Amniotic stem cell (primary cell): ENCODE measurements at places on chromosomes 12 and 14.

DNA sequence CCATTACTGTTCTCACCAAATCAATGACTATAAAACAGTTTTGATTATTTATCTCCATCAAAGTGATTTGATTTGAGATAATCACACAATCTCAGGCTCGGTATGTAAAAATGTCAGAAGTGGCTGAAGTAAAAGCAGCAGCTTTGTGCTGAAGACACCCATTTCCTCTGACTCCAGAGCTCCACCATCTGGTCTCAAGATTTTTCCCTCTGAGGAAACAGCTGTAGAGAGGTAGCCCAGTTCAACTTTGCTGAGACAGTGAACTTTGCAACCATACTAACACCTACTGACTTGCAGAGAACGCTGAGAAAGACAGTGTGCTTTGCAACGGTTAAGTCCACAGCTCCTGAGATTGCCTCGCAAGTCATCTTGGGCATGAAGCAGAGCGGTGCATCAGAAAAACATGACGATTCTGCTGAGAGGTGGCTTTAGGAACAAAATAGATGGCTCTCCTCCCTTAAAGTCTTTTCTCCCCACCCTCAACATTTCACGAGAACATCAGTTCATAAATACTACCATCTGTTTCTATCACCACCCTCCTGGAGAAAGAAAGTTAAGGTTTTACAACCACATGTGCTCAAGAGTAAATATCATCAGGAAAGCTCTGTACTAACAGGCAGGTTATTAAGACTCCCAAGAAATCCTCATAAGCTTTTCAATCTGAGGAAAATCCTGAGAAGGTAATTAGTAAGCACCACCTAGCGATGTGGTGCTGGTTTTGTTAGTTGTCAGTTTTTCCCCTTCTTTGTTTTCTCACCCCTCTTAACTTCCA is 34.8 kb downstream of the HIGD1C start:
- DNase-seq = no peak

- DNase-seq = no peak
Observed at GRCh38 chr14:77000340-77001270, 27.9 kb downstream of the IRF2BPL start.

DNA sequence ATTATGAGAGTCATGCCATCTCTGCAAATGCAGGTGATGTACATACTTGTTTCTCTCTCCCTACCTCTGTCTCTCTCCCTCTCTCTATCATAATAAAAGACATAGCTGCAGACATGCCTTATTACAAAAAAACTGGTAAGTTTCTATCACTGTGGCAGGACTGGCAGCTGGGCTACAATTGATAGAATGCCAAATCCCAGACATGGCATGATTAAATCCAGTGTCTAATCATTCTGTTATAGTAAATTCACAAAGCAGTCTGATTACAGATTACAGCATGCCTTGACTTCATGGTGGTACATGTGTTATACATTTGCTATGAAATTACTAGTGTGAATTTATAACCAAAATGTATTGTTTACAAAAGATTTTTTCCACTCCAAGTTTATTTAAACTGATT is 854.7 kb downstream of the TMTC2 start:
- DNase-seq = no peak

DNA sequence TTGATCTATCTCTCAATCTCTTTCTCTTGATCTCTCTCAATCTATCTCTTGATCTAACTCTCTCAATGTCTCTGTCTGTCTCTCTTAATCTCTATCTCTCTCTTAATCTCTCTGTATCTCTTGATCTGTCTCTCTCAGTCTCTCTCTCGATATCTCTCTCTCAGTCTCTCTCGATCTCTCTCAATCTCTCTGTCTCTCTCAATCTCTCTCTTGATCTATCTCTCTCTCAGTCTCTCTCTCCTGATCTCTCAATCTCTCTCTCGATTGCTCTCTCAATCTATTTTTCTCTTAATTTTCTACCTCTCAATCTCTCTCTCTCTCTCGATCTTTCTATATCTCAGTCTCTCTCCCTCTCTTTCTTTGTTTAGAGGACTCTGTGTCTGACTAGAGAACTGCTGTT is 126.7 kb downstream of the BCL11B start:
- DNase-seq = no peak

DNA sequence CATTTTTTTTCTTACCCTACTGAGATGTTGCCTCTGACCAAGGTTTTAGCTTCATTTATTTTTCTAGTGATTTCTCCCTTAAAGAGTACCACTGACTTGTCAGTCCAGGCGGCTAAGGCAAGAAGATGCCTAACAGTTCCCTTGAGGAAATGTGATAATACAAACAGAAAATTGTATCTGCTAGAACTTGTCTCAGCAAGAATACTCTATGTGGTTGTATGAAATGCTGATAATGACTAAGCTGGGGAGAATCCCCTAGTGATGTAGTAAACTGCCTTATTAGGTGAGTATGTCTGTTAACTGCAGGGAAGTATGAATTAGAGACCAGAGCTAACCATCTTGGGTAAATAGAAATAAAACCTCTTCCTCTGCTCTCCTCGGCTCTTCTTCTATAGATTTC is 6.7 kb downstream of the C12orf54 start:
- no peak for DNase-seq

- DNase-seq = no peak
Observed at GRCh38 chr14:87045246-87045645, 947.7 kb downstream of the GALC start.

- no peak for DNase-seq
Observed at GRCh38 chr12:26648066-26648465, 184.9 kb downstream of the ITPR2 start.

- DNase-seq = no peak
Observed at GRCh38 chr12:81296556-81297305, 218.9 kb downstream of the ACSS3 start.

DNA sequence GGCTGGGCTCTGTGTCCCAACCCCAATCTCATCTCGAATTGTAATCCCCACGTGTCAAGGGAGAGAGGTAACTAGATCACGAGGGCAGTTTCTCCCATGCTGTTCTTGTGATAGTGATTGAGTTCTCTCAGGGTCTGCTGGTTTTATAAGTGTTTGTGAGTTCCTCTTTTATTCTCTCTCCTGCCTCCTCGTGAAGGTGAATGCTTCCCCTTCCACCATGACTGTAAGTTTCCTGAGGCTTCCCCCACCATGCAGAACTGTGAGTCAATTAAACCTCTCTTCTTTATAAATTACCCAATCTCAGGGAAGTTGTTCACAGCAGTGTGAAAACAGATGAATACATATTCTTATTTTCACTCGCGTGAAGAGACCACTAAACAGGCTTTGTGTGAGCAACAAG is 148.2 kb downstream of the TMEM30B start:
- DNase-seq = no peak

DNA sequence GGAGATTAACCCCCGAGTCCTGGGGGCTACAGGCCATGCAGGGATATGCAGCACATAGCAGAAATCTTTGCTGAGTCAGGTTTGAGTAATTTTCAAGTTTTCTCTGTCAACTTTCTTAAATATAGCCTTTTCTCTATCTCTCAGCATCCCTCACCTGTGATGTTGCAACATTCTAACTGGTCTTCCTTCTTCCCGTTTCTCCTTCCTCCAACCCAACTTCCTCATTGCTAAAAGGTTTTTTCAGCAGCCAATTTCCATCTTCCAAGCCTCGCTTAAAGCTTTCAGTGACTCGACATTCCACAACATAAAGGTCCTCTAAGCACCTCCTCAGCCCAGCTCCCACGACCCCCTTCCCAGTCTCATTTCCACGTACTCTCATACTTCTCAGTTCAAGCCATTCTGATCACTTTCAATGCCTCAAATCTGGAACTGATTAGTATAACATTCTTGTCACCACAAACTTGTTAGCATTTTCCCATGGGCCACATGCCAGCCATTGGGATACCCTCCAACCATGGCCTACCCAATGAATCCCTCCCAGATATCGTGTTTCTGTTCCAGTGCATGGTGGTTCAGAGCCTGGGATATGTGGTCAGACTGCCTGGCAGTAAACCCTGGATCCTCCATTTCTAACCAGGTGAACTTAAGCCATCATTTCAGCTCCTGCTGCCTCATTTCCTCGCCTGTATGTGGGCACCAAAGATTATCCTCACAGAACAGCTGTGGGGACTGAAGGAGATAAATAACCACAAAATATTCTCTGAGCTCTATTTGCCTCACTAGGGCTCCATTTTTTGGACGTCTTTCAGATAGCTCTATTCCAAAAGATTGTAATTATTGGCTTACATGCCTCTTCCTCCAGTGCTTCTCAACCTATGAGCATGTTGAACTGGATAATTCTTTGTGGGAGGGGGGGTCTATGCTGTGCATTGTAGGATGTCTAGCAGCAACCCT is 65.8 kb downstream of the KCNK10 start:
- no peak for DNase-seq

- DNase-seq = no peak
Observed at GRCh38 chr12:6953442-6954315, 2.5 kb downstream of the PTPN6 start.

DNA sequence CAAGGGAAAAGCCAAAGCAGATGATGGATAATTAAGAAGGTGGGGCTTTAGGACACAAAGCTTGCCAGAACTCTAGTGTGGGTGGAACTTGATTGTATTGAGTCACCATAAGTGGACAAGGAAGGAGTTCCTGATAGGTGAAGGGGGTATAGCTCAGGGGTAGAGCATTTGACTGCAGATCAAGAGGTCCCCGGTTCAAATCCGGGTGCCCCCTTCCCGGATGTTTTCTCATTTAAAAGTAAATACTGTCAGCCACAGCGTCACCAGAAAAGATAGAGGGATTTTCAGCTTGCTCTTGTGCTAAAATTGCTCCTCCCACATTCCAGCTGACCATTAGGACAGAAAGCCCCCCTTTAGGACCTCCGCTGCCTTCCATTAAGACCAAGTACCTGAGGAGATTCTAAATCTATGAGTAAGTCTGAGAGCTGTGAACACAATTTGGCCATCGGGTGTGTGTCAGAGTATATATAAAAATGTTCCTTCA is 36.6 kb downstream of the DCAF4 start:
- DNase-seq = peak; percentile 44

GRCh38 chr12:47094804-47095203 is 15.0 kb upstream of the AMIGO2 start:
- no peak for DNase-seq

DNA sequence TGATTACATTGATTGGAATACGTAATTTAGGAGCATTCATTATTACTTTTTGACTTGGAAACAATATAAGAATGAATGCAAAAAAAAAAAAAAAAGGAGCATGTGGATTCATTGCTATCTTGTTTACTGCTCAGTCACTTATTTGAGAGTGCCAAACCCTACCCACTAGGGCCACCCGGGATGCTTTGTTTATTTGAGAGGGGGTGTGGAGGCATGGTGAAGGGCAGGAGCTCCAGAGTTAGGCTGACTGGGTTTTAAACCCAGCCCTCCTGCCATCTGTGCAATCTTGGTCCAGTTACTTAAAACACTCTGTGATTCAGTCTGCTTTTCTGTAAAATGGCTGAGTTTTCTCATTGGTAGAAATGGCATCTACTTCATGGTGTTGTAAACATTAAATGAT is 195.2 kb downstream of the RAD51B start:
- DNase-seq = no peak
